Activated naive CD4-positive, alpha-beta T cell treated with anti-CD3 and anti-CD28 coated beads, Interleukin-2, amount 50 U/mL, for 72 hours (primary cell): ENCODE measurements at places on chromosomes 7 and 10. TPM values are rescaled to one million over a fixed set of nuclear protein-coding genes. Genes with fewer than 3 reads are reported as not detected.

GRCh38 chr10:124106241-124106879 is 13.0 kb upstream of the CHST15 start:
- DNase-seq, result no peak

The TEX47 gene
- not detected for total RNA-seq

The FGL2 gene
- total RNA-seq, result not detected

GRCh38 chr7:147060070-147060469 is 943.5 kb downstream of the CNTNAP2 start:
- DNase-seq, result no peak

DNA sequence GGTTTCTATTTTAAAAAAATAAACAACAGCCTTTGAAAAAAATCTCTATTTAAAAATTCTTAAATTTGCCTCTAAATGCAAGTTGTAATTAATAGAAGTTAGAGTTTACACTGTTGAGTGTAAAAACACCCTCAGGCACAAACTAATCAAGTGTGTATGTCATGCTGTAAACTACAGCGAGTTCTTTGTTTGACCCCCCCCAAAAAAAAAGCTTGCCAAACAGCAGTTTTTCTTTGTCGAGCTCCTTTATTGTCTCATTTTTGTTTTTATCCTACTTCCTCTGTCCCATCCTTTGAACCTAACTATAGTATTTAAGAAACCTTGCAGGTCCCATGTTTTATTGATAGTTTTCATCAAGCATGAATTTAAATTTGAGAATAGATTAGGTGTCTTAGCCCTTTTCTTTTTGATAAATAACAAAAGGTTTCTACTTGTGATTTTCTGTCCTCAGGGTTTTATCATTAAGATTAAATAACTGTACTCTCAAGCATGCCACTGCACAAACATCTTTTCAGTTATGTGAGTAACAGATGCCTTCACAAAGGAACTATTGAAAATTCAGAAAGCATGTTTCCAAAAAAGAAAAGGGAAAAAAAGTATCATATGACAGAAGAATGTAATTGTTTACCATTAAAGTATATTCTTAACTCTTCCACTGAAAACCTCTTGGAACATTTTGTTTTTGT is 176.0 kb downstream of the ARID5B start:
- no peak for DNase-seq

- no peak for DNase-seq
Observed at GRCh38 chr10:130627346-130628045, 491.3 kb downstream of the GLRX3 start.

GRCh38 chr7:133139350-133139749 is 57.5 kb upstream of the CHCHD3 start:
- DNase-seq, result no peak

GRCh38 chr7:90701771-90702170 is 105.7 kb downstream of the CDK14 start:
- DNase-seq, result no peak

DNA sequence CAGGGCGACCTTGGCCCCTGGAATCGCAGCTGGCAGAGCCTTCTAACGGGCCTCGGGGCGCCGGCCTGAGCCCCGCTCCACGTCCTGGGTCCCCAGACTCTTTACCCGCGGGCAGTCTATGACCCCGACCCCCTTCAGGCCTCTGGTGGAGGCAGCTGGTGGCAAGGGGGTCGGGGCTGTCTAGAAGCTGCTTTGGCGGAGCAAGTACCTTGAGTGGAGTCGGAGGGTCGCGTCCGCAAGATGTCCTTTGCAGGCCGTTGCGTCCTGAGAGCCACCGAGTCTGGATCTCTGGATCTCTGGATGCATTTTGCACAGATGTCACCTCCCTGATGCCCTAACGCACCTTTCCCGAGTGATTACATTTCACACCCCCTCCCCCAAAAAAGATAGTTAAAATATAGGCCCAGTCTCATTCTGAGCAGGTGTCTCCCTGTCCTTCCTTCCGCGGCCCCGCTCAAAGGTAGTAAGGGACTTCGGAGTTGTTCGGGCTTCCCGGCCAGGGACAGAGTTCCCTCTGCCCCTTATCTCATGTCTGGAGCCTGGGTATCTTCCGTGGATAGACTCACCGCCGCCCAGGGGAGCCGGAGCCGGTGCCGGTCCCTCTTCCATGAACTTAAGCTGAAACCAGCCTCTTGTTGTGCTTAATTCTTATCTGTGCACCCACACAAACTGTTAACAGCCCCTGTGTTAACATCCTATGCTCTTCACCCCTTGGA is 457 bp downstream of the ACADSB start:
- DNase-seq, result peak; percentile 23

GRCh38 chr10:118965645-118966044 is 63.9 kb upstream of the NANOS1 start:
- no peak for DNase-seq

DNA sequence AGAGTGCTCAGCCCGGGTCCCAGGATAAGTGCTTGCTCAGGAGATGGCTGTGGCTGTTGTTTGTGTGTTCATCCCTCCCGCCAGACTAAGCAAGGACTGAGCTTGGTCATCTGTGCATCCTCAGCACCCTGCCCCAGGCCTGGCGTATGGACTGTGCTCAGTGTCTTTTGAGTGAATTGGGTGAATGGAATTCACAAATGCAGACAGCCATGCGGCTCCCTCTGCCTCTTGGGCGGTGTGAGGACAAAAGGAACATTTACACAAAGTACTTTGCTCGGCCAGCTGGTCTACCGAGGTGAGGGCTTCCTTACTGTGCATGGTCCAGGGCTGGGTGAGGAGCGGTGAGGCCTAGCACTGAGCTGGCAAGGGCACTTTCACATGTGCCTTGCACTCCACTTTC is 120.2 kb downstream of the CDH23 start:
- DNase-seq, result no peak

The SHH gene
- total RNA-seq, result not detected

The BRI3 gene
- 66.4 TPM for total RNA-seq

DNA sequence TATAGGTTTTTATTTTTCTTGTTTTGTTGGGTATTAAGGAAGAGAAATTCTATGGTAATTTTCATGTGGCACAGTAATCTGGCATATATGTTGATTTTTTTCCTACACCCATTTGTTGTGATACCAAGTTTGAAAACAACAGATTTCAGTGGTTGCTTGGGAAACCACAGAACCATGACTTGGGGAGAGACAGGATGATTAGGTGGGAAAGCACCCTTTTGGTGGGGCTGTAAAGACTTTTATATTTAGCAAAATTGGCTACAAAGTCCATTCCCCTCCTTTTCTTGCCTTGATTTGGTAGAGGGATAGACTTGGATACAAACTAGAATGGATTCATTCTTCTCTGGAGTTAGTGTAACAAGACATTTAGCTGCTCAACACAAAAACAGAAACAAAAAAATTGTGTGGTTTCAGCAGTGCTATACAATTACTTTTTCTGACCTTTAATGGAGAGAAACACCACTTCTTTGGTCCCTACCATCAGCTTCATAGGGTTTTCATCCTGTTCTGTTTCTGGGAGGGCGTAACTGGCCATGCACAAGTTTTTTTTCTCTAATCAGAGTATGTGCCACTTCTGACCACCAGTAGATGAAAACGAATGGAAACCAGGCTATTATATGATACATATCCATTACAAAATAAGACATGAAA is 52.7 kb downstream of the FIGNL1 start:
- DNase-seq, result no peak

The ADRA2A gene
- total RNA-seq, result not detected

DNA sequence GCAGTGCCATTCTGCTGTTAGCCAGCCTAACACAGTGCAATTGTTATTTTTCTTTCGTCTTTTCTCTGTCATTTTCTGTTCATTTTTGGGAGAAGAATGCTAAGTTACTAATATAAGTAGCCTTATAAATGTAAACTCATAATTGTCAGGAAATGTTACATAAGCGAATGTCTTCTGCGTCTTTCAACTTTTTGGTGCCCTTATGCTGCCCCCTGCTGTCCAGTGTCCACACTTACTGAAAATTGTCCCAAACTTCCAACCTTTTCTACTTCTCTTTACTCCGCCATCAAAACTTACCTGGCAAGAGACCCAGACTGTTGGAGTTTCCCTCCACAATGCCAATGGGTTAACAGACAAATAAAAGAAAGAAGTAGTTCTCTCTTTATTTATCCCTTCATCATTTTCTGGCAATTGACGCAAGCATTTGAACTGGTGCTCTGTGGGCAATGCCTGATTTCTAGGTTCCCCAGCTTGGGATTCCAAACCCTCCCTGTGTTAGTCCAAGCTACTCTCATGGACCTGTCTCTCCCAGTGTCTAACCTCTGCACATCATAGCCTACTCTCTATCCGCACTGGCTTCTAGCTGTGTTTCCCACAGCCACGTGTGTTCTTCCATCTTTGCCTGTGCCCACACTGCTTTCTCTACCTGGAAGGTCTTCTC is 21.0 kb upstream of the EPC1 start:
- DNase-seq, result no peak

GRCh38 chr7:8176370-8177081 is 85.4 kb downstream of the ICA1 start:
- DNase-seq, result peak; percentile 40

GRCh38 chr7:70143075-70144044 is 545.1 kb downstream of the AUTS2 start:
- no peak for DNase-seq

DNA sequence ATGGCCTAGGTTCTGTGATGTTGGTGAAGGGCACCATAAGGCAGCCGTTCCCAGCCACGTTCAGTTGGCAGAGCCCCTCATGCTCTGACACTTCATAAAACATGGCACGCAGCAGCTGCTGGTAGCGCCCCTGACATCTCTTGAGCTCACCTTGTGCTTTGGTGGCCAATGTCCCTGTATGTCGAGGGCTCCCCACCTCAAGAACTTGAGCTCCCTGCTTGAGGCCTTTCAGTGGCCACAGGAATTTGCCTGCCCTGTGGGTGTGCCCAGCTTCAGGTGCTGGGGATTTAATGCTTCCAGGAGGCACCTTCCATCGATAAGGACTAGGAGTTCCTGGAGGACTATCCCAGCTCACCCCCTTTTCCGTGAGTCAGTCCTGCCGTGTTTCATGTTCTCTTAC is 9.5 kb upstream of the ZNF32 start:
- DNase-seq, result no peak

The ATOH7 gene
- total RNA-seq, result not detected

DNA sequence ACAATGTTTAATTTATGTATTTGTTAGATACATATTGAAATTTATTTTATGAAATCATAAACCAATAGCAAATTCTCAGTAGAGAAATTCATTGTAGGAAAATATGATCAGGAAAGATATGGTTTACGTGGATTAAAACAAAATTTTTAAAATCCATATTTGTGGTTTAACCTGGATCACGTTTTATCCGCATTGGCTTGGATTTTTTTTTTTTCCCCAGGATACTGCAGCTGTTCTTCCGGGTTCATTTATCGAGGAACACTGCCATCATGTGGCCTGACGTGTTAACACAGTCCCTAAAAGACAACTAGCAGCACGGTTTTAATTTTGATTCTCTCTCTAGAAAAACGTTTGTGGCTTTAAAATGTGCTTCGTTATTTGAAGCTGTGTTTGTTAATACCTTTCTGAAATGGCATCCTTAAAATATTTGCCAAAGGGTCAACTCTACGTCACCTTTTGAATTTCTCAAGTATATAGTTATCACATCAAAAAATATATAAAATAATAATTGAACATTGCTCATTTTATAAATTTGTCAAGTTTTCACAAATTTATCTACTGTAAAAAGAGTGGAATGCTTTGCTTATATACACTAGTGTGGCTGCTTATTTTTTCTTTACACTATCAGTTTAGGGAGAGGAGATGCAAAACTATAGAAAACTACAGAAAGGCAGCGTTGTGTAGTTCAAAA is 8.7 kb upstream of the ASB4 start:
- DNase-seq, result no peak

The STN1 gene
- total RNA-seq, result 54.5 TPM

- DNase-seq, result no peak
Observed at GRCh38 chr7:140670343-140670935, 2.3 kb upstream of the ADCK2 start.

GRCh38 chr7:157555944-157556641 is 219.3 kb downstream of the DNAJB6 start:
- DNase-seq, result no peak

GRCh38 chr7:30661926-30662325 is 20.3 kb downstream of the CRHR2 start:
- DNase-seq, result no peak

DNA sequence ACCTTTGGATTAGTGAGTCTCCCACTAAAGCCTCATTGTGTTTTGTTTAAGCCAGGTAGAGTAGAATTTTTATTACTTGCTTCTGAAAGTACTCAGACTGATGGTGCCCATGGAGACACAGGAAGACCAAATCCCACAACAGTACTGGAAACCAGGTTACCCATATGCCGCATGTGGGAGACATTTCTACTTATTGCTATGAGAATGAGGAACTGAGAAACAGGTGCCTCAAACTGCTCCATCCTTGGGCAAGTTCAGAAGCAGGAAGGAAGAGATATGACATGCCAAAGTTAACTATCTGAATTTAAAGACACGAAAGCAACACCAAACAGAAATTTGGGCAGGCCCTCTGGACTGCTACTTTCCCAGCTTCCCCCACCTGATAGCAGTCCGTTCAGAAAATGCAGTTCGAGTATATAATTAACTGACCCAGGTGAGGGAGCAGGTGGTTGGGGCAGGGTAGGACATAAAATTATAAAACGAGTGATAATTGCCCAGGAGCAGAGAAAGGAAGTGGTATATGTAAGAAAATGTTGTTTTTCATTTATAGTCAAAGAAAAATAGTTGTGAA is 382.3 kb upstream of the MTPN start:
- DNase-seq, result no peak

The SAP25 gene
- 26.0 TPM for total RNA-seq

DNA sequence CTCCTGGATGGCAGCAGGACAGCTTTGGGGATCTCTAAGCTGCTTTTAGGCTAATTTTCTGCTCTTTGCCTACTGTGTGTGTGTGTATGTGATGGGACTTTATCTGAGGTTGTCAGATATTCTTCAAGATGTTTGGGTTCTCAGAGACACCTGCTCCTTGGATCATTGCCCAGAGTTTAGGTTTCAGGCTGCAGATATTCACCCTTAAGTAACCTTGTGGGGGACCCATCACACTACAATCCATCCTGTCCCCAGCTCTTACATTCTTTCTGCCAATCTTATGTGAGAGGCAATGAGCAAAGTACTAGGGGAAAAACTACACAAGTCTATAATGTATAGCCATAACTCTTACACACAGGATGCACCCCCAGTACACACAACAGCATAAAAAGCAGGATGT is 263.0 kb upstream of the ZWINT start:
- no peak for DNase-seq

GRCh38 chr10:24723386-24723787 is 300 bp downstream of the ARHGAP21 start:
- peak; percentile 61 for DNase-seq

- no peak for DNase-seq
Observed at GRCh38 chr10:95335933-95336699, 45.3 kb upstream of the PDLIM1 start.

The GPAM gene
- 7.5 TPM for total RNA-seq

DNA sequence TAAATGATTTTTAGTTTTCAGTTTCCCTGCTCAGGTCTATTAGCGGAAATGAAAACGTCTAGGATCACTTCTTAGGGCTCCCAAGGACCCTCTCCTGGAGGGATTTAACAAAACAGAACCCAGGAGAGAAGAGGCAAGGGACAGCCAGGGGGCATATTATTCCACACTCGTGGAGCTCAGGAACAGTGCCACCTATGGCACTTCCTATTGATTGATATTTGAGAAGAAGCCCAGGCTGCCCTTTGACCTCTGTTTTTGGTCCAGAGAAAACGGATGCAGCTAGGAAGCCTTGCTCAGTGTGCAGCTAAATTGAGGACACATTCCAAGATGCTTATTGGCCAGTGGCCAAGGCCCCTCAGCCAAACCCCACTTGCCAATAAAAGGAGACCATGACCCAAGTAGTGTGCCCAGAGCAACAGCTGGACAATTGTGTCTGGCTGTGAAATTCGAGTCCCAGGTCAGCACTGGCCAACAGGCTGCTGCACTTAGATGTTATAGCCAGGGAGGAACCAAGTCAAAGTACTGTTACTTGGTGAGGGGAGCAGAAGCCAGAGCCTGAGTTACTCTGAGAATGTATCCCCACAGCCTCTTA is 24.0 kb upstream of the GPNMB start:
- no peak for DNase-seq
